ENCODE measurements at places on chromosomes 3 and 15.
A peak's percentile ranks its signal among the peaks of the same experiment; 100 is the strongest.

- no peak for DNase-seq
These were observed at the start of gene MKRN2OS for GRCh38 chr3:12545473-12545791. MKRN2OS (minus strand) TSS chr3:12545499; CDS start chr3:12545464, 35 bp downstream.

GRCh38 chr3:168029705-168030104, 66.0 kb downstream of the GOLIM4 start:
- DNase-seq: no peak

DNA sequence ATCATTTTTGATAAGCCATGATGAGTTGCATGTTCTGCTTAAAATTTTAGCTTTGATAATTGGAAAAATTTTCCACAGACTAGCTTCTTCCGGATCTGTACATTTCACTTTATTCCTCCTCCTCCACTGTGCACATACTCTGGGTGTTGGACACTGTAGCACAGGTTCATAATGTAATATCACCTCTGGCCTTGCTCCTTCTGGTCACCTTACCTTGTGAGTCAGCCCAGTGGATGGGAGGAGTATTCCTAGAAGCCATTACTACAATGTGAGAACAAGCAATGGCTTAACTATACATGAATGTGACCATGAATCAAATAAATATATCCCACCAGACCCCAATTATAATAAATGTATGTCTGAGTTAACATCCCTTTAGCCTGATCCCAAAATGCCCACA, 6.1 kb upstream of the CDCP1 start:
- DNase-seq: no peak

- DNase-seq: no peak
These were observed 31.3 kb downstream of the TARS3 start for GRCh38 chr15:101692801-101693598.

DNA sequence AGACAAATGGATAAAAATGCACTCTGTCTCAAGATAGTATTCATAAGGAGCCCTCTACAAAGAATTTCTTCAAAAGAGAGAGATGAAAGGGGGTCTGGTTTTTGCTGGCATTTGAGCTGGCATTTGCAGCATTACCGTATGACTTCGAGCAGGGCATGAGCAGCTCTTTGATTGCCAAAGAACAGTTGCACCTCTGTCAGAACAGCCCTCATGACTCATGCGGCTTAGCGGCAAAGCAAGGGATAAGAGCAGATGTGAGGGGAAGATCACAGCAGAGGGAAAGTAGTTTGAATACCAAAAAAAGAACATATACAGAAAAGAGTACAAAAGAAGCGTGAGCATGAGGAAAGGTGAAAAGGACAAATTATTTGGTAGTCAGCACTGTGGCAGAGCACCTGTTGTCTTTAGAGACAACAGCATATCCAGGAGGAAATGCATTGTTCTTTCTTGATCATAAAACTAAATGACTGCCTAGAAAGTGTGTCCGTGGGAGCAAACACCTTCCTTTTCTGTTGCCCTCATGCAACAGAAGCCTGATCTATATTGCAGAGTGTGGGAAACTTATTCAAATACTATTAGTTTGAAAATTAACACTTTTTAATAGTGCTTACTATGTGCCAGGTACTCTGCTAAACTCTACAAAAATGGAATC, 80.5 kb upstream of the SLC24A5 start:
- DNase-seq: no peak

DNA sequence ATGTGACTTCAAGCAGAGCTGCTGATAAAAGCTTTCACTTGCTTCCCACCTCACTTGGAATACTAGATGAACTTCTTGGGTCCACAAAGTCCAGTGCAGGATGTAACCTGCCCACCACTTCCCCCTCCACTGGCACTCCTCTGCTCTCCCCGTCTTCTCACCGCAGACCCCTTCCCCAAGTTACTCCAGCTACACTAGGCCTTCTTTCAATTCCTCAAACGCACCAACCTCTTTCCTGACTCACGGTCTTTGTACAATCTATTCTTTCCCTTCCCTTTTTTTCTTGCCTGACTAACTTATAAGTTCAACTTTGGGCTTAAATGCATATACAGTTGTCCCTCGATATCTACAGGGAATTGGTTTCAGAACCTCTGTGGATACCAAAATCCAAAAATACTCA, 5.2 kb upstream of the ATP13A3 start:
- no peak for DNase-seq

DNA sequence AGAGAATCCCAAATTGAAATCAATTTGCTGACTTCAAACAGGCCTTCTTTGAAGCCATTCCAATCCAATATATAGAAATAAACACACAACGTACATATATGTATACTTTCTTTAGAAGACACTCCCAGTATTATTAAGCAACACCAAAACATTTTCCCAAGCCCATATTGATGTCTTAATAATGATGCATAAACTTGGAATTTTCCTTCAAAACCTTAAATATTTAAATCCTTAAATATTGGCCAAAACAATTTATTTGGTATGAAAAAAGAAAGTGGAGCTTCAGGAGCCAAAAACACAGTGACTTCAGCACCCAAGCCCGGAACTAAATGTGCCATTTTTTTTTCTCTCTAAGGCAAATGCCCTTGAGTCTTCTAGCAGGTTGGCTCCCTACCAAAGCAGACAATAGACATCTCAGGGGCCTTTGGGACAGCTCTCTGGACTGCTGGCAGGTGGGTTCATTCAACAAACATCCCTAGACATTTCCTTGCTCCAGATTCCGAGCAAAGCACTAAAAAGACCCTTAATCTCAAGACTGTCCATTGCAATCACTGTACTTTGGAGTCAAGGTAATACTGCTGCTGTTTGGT, 384.7 kb downstream of the NTRK3 start:
- no peak for DNase-seq

GRCh38 chr3:129051871-129052340, 8.7 kb upstream of the GP9 start:
- no peak for DNase-seq

DNA sequence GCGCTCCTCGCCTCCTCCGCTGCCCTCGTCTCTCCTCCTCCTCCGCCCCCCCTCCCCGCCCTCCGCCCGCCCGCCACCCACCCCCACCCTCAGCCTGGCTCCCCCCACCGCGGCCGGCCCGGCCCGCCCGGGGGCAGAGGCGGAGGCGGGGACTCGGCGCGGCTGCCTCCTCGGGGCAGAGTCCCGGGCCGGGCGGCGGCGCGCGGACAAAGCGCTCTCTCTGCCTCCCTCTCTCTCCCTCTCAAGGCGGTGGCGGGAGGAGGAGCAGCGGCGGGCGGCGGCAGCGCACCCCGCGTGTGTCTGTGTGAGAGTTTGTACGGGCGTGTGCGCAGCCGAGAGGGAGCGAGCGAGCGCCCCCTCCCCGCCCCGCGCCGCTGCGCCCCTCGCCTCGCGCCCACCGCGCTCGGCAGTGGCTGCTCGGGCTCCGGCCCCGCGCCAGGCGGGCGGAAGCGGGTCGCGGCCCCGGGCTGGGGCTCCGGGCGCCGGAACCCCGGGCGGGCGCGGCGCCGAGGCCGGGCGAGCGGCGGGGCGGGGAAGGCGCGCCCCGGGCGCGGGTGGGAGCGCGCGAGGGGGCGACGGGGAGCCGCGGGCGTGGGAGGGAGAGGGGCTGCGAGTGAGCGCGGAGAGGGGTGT, at the start of gene IGF2BP2:
IGF2BP2 (minus strand) TSS at position 37 of the 633 bp plus-strand sequence. CDS start 82 bp downstream, outside the sequence.
- peak; percentile 11 for DNase-seq

DNA sequence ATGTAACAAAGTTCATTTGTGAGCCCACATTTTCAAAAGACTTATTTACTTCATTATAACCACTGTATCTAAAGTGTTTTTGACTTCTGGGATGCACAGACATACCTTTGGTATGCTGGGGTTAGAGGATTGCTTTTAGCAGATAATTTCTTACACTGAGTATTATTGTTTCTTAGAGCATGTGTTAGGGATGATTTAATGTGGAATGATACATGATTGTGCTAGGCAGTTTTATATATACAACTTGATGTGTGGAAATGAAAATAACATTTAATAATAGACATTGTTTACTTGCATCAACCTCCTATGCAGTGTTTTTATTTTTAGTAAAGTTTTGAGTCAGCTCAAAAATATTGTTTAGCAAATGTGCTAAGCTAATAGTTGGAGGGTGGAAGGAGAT, 3.4 kb downstream of the KIF23 start:
- DNase-seq: no peak

- DNase-seq: no peak
These were observed 27.9 kb downstream of the CYP8B1 start for GRCh38 chr3:42847731-42848130.

GRCh38 chr15:70299931-70300869, 202.5 kb upstream of the TLE3 start:
- DNase-seq: peak; percentile 87

- DNase-seq: no peak
These were observed 156.3 kb upstream of the TMC3 start for GRCh38 chr15:81530271-81530691.

- DNase-seq: no peak
These were observed 1.5 kb downstream of the CYP1A1 start for GRCh38 chr15:74723754-74724334.

GRCh38 chr15:54803134-54803808, 393.5 kb downstream of the RSL24D1 start:
- no peak for DNase-seq

- no peak for DNase-seq
These were observed 13.5 kb downstream of the MRPL46 start for GRCh38 chr15:88453651-88454050.

GRCh38 chr3:191328383-191328961, 722 bp upstream of the CCDC50 start:
- DNase-seq: no peak

- DNase-seq: no peak
These were observed 127.3 kb upstream of the MRPL3 start for GRCh38 chr3:131630097-131630496.
